ENCODE measurements at places on chromosomes 16 and 17.

GRCh38 chr17:372157-373152 lies 19.8 kb upstream of the RPH3AL start:
- DNase-seq = no peak

GRCh38 chr16:27634779-27635178 lies 84.8 kb downstream of the KATNIP start:
- no peak for DNase-seq

- DNase-seq = no peak
Measured at GRCh38 chr16:64470916-64471315, 650.9 kb downstream of the CDH11 start.

DNA sequence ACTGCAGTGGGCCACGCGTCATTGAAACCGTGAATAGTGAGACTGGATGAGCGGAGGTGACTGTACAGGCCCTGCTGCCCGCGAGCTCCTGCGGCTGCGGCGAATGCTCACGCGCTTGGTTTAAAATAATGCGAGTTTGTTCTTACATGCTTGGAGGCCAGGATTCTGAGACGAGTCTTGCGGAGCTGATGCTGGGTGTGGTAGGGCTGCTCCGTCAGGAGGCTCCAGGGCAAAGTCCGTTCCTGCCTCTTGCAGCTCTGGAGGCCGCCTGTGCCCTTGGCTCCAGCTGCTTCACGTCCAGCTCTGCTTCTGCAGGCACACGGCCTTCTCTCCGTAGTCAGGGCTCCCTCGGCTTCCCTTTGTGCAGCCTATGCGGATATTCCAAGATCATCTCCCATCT lies 9.5 kb downstream of the ACSF3 start:
- no peak for DNase-seq

DNA sequence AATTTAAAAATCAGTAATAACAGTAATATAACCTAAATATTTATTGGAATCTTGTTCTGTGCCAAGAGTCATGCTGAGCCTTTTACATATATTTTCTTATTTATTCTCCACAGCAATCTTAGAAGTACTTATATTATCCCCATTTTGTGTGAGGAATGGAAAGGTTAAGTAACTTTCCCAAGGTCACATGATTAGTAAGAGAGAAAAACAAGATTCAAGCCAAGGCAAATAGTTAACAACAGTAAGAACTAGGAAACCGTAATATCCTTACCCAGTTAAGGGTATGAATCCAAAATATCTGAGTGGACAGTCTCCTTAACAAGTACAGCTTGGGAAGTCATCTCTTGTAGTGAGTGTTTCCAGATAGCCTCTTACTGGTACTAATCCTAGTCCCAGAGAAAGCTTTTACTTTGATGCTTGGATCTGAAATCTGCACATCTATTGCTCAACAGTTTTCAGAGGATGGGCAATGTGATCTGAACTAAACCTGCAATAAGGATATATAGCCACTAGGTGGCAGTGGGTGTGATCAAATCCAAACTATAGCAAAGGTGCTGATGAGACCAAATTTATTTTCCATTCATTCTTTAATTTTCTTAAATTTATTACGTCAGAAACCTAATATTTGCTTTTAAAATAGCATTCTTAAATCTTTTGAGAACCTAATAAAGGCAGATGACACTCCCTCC lies 23.3 kb downstream of the SHISA6 start:
- no peak for DNase-seq

DNA sequence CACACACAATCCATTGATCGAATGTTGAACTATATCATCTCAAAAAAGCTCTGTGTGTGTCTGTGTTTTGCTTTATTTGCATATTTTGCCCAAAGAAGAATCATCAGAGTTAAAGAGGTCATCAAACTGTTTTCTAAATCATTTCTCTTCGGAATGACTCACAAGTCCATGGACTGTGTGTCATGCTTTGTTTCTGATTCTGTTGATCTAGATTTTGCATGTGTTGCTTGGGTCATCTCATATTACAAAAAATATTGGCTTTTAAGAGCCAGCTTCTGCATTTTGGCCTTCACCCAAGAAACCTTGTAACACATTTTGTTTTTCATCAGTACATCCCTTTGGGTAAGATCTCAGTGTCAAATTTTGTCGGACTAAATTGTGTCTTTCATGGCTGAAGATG lies 471.2 kb upstream of the HSBP1 start:
- DNase-seq = no peak

DNA sequence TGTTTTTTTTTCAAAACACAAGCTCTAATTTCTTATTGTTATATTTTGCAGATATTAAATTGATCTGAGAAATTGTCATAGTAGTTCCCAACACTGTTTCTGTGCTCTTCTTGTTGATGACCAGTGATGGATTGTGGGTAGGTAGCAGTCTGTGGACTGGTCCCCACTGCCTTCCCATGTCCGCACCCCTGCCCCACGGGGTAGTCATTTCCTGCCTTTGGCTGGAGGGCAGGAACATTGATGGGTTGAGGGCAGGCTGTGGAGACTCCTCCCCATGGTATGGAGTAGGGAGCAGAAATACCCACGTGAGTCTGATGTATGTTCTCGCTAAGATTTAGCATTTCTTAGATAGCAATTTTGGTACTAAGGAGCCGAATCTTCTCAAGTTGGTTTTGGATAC lies 762.0 kb downstream of the CDH8 start:
- DNase-seq = no peak

DNA sequence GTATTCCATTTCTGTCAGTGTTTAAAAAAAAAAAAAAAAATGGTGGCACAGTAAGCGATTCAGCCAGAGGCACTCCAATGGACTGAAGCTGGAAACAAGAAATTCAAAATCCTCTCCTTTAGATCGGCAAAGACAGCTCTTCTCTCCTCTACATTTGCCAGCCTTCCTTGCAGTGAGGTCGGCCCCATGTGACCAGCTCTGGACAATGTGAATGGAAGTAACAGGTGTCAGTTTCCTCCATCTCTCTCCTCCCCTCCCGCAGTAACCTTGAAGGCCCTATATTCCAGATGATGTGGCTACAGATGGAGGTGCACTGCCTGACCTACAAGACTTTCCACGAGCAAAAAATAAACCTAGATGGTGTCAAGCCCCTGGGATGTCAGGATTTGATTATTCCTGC lies 15.0 kb downstream of the CUEDC1 start:
- no peak for DNase-seq

- DNase-seq = no peak
Measured at GRCh38 chr17:12898110-12898509, 108.8 kb downstream of the ARHGAP44 start.

DNA sequence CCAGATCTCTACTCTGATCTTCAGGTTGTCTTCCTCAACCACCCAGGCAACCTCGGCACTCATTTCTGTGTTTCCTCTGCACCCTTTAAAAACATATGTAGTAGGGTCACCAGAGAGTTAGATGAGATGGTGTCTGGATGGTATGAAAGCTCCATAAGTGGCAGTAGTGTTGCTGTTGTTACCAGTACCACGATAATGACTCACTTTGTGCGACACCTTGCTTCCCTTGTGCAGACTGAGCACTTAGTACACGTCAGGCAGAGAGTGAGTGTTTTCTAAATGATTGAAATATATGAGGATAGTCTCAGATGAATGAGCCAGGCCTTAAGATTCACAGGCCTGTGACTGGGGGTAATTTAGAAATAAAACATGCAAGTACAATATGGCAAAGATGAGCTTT lies 188.7 kb downstream of the MAF start:
- DNase-seq = no peak

DNA sequence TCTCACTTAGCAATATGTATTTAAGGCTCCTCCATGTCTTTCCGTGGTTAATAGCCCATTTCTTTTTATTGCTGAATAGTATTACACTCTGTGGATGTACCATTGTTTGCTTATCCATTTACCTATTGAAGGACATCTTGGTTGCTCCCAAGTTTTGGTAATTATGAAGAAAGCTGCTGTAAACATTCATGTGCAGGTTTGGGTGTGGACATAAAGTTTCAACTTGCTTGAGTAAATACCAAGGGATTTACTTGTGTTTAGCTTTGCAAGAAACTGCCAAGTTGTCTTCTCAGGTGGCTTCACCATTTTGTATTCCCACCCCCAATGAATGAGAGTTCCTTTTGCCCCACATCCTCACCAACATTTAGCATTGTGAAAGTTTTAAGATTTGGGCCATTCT lies 9.5 kb downstream of the LRRC36 start:
- no peak for DNase-seq

GRCh38 chr16:56947604-56947995 lies 14.2 kb upstream of the CETP start:
- DNase-seq = no peak

DNA sequence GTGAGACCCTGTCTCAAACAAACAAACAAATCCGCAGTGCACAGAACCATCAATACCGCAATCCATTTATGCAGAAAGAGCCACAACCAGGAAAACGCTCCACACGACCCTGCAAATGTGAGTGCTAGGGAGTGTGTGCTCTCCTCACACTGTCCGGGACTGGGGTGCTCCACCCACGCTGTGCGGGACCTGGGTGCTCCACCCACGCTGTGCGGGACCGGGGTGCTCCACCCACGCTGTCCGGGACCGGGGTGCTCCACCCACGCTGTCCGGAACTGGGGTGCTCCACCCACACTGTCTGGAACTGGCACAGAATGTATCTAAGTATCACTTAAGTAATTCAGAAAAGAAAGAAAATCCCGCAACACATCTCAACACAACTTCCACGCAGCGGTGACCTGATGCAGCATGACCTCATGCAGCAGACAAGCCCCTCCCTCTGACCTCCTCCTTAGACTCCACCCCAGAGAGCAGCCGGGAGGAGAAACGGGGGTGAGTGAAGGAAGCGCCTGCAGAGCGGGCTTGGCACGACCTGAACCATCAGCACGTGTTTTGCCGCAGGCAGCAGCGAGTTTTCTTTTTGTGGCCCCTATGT lies 38.5 kb downstream of the ZNF276 start:
- DNase-seq = no peak

GRCh38 chr17:37086334-37086733 lies 137.6 kb downstream of the AATF start:
- DNase-seq = no peak

DNA sequence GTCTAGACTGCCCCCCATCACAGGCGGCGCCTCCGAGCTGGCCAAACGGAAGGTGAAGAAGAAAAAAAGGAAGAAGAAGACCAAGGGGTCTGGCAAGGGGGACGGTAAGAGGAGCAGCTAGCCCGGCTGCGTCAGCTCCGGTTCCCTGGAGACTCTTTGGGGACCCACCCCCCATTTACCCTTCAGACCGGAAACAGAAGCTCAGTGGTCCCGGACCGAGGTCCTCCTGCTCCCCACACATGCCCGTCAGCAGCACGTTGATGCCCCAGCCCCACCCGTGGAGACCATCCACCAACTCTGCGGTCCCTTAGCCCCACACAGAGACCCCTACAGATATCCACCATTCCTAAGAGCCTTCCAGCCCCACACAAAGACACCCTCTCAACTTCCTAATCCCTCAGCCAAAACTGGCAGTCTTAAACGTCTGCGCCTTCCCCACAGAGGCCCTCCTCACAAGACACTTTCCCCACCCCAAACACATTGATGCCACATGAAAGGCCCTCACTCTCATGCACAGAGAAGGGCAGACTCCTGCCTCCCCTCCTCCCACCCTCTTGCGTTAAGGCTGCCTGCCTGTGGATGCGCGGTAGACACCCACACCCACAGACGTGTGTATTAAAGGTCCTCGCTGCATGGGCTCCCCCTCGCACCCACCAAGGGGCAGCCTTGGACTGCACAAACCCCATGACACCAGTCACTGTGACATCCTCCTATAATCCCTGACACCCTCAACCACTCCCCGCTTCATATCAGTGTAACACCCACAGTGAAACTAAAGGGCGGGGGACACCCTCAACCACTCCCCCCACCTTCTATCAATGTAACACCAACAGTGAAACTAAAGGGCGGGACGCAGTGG lies 58.2 kb upstream of the RPH3AL start:
- no peak for DNase-seq

- no peak for DNase-seq
Measured at GRCh38 chr17:40498281-40499084, 2.9 kb downstream of the TNS4 start.

DNA sequence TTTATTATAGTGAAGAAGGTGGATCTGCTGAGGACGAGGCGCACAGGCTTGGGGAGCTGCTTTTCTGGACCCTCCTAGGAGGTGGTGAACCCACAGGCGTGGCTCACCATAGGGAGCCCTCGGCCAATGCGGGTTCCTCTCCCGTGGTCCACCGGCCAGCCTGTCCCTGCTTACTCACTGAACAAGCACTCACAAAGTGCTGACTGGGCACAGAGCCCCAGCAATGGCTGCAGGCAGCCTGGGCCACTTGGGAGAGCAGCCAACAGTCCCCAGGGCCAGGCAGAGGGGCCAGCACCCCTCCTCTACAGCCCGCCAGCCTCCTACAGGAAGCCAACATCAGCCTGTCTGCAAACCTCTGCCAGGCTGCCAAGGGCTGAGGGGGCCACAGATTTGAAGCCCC lies 19.1 kb upstream of the NCBP3 start:
- no peak for DNase-seq

DNA sequence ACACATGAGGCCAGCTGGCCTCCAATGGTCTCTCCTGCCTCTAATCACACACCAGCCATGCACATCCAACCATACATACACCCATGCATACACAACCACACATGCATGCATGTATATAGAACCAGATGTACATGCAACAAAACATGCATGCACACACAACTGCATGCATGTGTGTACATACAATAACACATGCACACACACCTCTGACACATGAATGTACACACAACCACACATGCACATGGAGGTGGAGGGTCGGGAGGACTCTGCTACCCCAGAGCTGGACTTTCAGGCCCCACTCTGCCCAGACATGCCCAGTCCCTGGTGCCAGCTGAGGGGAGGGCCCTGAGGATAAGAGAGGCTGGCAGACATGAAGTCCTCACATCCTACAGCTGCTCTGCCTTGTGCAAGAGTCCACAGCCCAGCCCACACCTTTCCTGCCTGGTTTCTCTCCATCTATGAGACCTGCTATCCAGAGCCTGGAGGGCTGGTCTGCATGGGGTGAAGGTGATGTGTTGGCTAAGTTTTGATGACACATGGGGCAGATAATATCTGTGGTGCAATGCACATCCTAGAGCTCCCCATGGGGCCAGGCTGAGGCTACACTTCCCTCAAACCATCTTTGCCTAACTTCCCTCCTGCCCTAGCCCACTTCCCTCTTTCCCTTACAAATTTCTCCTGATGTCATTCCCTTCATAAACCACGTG lies 50.9 kb upstream of the SDK2 start:
- DNase-seq = no peak

- DNase-seq = no peak
Measured at GRCh38 chr17:79760197-79760906, 17.6 kb upstream of the CBX2 start.

DNA sequence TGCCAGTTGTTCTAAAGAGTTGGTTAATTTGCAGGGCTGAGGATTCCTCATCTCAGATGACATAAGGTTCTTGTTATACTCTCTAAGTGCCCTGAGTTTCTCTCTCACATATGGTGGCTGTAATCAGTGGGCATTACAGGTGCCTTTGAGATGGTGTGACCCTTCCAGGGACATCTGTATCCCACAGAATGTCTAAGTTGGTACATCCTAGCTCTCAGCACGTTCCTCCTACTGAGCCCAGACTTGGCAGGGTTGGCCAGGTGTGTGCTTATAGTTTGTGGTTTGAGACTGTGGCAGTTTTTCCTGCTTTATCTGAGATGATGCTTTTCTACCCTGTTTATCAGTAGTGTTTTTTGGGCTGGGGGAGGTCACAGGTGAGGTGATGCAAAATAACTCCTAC lies 36.3 kb downstream of the SPECC1 start:
- DNase-seq = no peak

- no peak for DNase-seq
Measured at GRCh38 chr17:78284146-78284545, 52.7 kb downstream of the TMEM235 start.
